ENCODE measurements at places on chromosomes 5 and 9.

DNA sequence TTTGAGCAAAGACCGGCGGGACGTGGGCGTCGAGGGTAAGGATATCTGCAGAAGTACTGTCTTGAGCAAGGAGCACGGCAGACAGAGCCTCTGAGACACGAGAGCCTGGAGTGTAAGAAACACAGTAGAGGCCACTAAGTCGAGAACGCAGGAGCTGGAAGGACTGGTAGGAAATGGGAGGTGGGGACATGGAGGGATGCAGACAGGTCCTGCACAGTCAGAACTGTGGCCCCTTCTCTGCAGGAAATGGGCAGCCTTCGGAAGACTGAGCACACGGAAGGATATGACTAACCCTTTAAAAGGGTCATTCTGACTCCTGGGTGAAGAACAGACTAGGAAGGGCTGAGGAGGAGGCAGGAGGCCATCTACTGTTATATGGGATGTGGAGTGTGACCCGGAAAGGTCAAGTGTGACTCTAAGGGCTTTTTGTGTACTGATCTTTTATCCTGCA lies 1.4 kb upstream of the CAMSAP1 start:
- no peak for DNase-seq

- DNase-seq = no peak
Measured at GRCh38 chr9:110214090-110214489, 6.1 kb upstream of the C9orf152 start.

GRCh38 chr5:158725297-158725851 lies 374.3 kb downstream of the EBF1 start:
- DNase-seq = no peak

DNA sequence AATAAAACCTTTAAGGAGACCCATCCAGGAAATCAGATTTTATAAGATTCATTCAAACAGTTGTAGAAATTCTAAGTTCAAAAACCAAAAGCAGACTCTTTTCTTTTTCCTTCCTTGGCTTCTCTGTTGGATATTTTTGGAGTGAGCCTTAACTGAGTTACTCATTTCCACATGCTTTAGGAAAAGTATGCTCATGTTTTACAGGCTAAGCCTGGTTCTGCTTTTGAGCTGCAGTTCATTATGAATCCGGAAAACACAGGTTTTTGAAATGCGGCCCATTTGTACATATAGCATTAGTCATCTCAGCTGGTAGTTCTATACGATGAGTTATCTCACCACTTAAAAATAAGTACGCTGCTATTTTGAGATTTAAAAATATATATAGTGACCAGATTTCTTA lies 156.6 kb upstream of the DMRT1 start:
- DNase-seq = no peak

DNA sequence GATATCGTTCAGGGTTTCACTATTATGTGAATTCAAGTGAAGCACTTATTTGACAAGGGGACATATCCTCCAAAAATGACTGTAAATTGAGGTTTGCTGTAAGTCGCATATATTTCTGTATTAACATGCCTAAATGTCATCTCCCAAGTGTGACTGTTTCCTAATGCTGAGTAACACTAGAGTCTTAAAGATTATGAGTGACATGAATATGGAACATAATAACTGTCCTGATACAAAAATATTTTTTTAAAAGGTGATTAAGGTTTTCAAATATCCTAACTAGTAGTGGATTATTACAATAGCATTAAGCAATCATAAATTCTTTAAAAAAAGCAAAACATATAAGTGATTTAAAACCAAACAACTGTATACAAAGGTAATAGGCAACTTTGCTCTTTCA lies 3.6 kb downstream of the NFIB start:
- DNase-seq = no peak

DNA sequence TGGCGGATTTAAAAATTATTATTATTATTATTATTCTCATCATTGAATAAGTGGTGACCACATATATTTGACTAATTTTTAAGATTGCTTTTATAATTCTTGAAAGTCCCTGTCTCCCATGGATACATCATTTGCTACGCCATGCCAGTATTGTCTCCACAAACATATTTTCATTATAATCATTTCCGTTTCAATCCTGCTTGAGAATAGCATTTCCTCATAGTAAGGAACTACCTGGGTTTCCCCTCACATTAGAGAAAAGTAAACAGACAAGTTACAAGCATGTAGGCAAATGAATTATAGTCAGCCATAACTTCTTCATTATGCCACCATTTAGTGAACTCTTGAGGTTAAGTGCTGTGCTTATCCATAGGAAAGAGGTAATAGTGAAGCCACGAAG lies 276.6 kb downstream of the NFIB start:
- DNase-seq = no peak
